Lung (tissue), 17 donors: ENCODE measurements at places on chromosomes 1 and 21.

GRCh38 chr21:43312751-43313169 lies 114.2 kb downstream of the SIK1 start:
- no peak for DNase-seq

DNA sequence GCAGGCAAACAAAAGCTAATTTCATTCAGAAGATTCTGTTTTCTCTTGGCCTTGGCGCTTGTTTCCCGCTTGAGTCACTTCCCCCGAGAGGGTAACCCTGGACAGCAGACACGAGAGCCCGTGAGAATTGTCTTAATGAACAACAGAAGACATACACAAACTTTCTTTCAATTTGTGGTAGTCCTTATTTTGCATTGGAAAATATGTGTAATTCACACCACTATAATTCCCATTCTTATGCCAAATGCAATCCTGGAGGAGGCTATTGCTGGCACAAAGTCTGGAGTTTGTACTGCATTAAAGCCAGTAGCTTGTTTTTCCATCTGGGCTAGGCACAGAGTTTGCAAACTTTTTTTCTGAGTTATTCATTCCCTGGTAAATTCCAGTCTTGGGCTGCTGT lies 109.8 kb upstream of the IVNS1ABP start:
- DNase-seq: no peak

GRCh38 chr1:101820071-101820470 lies 176.7 kb downstream of the OLFM3 start:
- DNase-seq: peak; percentile 16

- DNase-seq: no peak
These were observed 3.5 kb downstream of the CD48 start for GRCh38 chr1:160708118-160708517.

DNA sequence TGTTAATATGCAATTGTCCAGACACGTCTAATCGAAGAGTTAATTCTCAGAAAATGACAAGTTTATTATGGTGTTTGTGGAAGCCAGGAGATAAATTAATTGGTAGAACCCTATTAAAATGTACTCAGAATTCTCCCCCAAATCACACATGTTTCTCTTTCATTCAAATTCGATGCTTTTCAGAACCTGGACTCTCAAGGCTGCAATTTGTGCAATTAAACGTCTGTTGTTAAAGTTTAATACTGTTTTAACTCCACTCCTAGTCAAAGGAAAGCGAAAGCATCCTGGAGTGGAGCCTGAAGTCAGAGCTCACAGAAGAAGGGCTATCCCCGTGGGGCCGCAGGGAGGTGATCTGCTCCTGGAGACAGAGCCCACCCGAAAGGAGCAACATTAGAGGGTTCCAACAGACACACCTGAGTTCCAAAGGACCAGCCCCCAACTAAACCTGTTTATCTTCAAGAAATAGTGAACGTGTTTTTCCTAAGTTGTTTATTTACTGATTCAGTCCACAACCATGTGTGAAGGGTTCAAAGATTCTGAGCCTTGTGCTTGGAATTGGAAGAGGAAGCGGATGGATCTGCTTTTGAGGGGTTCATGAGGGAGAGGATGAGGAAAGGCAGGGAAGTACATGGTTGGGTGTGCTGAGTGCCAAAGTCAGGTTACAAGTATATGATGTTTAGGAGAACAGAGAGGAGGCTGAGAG lies 68.0 kb upstream of the AKT3 start:
- peak; percentile 25 for DNase-seq

DNA sequence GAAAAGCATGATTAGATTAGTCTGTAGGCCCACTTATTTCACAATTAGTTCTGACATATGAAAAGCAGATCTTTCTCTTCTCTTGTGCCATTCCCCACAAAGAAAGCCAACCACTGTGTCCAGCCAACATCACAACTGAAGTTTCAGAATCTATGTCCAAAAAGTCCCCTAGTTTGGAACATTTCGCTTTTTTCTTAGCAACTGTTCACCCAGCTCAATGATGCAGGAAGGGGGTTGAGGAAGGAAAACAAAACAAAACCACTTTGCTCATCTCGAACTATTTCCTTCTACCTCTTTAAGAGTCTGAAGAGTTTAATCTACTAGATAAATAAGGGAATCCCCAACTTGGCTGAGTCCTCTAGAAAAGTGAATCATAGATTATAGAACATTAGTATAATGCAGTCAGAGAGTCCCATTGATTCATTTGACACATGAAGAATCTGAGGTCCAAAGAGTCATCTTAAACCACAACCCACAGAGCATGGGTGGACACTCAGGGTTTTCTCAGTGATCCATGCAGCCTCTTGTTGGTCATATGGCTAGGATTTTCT lies 159.3 kb upstream of the SGIP1 start:
- no peak for DNase-seq

- no peak for DNase-seq
These were observed 32.0 kb downstream of the TTC39A start for GRCh38 chr1:51298322-51298705.

DNA sequence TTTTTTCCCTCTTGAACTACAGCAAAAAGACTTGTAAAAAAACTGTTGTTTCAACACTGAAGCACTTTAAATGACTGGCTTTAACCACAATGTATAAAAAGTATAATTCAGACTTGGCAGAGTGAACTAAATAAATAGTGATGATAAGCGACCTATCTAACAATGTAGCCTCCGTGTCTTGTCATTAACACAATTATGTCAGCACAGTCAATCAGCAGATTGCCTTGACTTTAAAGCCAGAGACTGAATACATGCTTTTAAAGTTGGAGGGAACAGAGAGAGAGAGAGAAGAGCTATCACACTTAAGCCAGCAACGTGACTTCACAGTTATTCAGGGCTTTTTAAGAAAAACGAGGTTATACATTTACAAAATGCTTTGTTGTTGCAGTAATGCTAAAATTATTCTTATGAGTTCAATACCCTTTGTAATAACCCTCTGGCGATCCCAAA lies 378.1 kb downstream of the LMO4 start:
- DNase-seq: peak; percentile 80

- DNase-seq: no peak
These were observed 38.8 kb downstream of the CASQ2 start for GRCh38 chr1:115729756-115730155.

DNA sequence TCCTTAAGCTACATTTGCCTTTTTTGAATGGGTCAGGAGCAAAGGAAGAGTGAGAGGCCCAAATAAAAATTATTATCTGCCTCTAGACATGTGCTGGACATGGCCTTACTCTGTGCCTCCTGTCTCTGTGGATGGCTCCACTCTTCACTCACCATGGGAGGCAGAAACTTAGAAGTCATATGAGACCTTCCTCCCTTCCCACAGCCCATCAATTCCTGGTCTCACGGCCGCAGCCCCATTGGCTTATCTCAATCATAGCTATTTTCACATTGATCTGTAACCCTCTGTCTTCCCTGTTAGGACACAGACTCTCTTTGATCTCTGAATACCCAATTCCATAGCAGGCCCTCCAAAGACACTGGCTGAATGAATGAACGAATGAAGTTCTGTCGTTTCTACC lies 14.2 kb upstream of the ADORA1 start:
- no peak for DNase-seq

GRCh38 chr1:203448521-203449061 lies 27.0 kb upstream of the PRELP start:
- peak; percentile 55 for DNase-seq

- no peak for DNase-seq
These were observed 43.2 kb downstream of the MRPS6 start for GRCh38 chr21:34116569-34116968.

GRCh38 chr1:3717715-3718601 lies 34.3 kb upstream of the CCDC27 start:
- DNase-seq: peak; percentile 44

DNA sequence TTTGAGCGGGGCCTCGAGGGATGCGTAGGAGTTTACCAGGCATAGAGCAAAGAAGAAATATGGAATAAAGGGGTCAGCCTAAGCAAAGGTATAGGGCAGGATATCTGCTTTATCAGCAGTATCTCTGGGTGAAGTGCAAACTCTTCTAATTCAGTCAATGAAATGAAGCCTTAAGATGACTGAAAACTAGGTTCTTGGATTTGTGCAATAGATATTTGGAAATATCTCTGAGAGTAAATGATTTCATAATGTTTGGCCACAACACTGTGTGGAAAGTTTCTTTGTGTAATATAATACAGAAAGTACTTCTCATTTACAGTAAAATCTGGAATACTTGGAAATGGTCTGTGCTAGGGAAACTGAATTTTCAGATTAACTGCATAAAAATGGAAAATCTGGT lies 26.1 kb downstream of the KCNJ15 start:
- DNase-seq: no peak

DNA sequence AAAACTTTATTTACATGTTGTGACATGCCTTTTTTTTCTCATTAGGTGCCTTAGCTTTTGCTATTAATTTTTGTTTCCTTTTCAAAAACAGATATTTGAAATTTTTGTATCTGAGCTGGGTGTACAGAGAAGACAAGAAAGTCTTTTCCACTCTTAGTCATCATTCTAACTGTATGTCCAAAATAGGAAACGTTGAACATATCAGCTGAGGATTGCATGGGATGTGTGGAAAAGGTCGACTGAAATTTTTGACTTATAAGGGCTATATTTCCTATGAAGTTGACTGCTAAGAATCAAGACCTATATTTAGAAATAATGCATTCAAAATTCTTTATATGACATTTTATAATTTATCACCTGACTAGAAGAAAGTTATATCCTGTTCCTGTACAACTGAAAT lies 270.0 kb upstream of the ZRANB2 start:
- no peak for DNase-seq

GRCh38 chr1:209433649-209434031 lies 149.9 kb upstream of the CAMK1G start:
- DNase-seq: no peak

GRCh38 chr1:29679828-29680558 lies 443.7 kb downstream of the PTPRU start:
- DNase-seq: no peak

DNA sequence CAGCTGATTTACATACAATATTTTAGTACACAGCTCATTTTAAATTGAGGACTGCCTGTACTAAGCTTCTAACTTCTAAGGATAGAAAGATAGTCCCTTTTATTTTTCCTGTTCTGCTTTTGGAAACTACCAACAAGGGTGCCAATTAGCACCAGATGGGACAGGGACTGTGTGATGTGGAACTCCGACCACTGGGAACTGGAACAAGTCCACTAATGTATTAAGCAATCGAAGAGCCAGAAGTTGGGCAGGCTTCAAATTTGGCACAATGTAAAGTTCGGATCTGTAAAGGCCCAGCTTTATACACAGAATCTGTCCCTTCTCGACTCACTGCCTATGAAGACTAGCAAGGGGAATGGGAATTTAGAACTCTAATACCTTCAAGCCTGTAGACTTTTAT lies 149.3 kb downstream of the ZC3H11B start:
- peak; percentile 74 for DNase-seq

- no peak for DNase-seq
These were observed 17.7 kb downstream of the PTPRC start for GRCh38 chr1:198656500-198656932.

- DNase-seq: no peak
These were observed 48.7 kb upstream of the KIRREL1 start for GRCh38 chr1:157944663-157945280.

DNA sequence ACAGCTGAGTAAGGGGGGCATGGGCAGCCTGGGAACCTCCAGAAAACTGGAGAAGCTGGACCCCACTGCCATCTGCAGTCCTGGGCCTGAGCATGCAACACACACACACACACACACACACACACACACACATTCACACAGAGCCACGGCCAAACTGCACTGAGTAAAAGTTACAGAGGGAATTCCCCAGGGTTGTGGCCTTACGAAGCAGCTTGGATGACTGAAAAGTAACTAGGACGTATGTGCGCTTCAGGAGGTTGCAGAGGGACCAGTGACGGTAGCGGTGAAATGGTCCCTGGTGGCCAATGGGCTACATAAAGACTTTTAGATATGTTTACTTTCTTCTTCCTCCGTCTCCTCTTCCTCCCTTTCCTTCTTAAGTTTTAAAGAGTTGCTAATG lies 232.5 kb upstream of the TMEM51 start:
- peak; percentile 64 for DNase-seq

- DNase-seq: no peak
These were observed 1009.3 kb upstream of the PRMT6 start for GRCh38 chr1:106047210-106047609.

- no peak for DNase-seq
These were observed 358.0 kb upstream of the C1orf87 start for GRCh38 chr1:60431593-60431992.

DNA sequence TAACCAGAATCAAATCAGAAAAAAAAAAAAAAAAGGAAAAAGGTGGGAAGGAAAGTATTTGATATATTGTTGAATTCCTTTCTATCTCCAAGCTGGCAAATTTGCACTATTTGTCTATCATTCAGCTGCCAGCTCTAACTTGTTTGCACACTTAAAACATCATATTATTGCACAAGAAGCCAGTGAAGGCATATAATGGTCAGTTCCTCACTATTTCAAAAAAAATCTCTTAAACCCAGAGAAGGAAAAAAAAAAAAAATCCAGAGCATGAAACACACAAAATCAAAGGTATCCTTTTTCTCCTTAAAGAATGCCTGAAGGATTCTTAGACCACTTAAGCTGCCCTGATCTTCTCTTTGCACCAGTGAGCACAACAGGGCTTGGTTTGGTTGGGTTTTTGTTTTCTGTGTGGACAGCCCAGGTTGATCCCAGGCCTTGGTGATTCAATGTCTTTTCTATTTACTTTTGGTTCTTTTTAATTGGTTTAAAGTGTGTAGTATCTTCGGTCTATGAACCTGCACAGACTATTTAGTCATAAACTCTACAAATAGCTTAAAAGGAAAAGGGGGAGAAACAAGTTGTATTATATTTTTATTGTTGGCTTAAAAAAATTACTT lies 40.2 kb downstream of the DUSP10 start:
- no peak for DNase-seq

GRCh38 chr1:13498553-13498952 lies 15.2 kb downstream of the LRRC38 start:
- DNase-seq: no peak

GRCh38 chr1:248805876-248806275 lies 19.8 kb downstream of the SH3BP5L start:
- no peak for DNase-seq

DNA sequence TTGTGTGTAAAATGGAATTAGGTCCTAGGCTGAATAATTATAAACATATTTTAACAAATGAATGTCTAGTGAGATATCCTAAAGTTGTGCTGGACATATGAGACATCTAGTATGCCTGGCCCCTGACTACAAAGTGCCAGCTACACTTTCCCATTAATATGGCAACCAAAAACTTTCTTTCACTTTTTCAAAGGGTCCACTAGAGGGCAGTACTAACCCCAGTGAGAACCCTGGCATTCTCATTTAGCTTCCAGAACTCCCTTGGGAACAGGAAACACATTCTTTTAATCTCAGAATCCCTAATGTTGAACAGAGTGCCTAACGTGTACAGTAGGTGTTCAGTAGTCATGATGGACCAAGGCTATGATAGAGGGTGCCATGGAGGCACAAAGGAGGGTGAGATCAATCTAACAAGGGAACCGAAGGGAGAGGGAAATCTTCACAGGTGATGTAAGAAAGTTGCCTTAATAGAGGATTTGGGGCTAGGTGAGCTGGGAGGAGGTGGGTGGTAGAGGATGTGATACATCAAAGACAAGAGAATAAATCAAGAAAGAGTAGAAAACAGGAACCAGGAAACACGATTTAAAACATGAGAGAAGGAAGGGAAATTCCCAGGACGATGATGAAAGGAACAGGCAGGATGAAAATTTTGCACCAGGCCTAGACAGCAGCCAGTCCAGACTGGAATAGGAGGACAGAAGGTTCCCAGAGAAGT lies 41.6 kb downstream of the NSL1 start:
- DNase-seq: peak; percentile 92
